ENCODE measurements at places on chromosomes 12 and 14.
A peak's percentile ranks its signal among the peaks of the same experiment; 100 is the strongest.

DNA sequence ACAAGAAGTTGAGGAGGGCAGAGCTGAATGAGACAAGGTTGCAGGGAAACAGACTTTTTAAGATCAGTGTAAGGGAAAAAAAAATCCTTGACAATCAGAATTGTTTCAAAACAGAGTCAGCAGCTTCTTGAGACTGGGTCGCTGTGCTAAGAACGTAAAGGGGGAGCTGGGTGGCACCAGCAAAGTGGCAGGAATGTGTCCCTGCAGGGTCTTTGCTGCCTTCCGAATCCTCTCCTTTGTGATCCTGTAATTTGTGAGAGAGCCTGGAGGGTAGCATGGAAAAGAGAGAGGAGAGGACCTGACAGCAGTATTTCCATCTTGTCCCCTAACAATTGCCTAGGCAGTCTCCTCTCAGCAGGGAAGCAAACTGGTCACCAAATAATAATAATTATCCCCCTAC is 472.8 kb downstream of the RGS6 start:
- no peak for DNase-seq

DNA sequence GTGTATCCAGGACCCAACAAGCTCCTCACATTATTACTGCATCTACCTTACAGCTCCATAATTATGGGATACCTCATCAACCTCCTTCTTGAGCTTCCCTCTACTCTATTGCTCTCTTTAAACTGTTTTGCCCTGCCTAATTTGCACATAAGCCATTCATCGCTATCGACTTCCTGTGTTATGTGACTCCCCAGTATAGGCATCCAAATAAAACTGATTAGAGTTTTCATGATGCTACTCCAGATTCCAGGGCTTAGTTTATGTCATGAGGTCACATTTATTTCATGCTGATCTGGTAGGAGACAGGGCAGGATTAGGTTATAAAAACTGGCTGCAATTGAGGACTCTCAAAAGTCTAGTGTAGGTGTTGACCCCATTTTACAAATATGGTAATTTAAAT is 569.9 kb upstream of the MGAT4C start:
- no peak for DNase-seq

DNA sequence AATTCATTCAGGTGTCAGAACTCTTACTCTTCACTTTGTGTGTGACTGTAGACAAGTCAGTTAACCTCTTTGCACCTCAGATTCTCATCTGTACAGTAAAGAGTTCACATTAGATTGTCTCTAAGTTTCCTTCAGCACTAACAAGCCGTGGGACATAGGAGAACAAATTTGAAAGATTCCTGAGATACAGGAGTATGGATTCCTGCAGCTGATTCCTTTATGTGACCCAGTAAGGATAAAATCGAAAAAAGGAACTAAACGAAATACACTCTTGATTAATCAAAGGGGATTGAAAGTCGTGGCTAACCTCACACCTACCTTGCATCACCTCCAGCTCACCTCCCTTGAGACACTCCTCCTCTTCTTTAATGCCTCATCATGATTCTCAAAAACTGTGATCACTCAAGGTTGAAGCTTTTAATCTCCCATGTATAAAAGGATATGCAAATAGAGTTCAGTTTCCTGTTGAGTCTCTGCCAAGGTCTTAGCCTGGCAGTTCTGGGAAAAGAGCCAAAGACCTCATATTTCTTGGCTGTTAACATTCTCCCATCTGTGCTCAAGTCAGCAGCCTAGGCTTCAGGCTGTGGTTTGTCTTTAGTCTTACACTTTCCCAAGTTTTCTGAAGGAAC is 156.6 kb downstream of the DAD1 start:
- DNase-seq: no peak

GRCh38 chr12:54608156-54608555 is 19.7 kb upstream of the PPP1R1A start:
- no peak for DNase-seq

DNA sequence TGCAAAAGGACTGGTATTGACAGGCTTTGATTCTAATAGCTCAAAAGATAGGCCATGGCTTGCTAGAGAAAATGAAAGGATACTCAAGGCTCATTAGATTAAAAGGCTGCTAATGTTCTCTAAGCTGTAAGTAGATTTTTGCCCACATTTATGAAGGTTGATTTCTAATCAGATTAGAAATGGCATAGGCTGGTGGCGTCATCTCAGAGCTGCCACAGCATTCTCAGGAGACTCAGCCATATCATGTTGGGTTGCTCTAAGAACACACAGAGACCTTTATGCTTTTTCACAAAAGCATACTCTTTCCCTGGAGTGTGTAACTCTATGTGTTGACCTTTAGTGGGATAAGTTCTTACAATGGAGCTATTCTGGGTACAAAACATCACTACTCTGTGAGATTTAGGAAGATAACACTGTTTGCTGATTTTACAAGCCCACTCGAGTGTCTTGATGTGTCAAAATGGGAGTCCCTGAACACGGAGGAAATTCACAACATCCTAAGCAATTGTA is 576.0 kb downstream of the NRXN3 start:
- DNase-seq: no peak

- DNase-seq: no peak
Observed at GRCh38 chr14:93803408-93804318, 15.4 kb upstream of the PRIMA1 start.

- DNase-seq: no peak
Observed at GRCh38 chr14:105910426-105910825, 384.0 kb downstream of the TMEM121 start.

DNA sequence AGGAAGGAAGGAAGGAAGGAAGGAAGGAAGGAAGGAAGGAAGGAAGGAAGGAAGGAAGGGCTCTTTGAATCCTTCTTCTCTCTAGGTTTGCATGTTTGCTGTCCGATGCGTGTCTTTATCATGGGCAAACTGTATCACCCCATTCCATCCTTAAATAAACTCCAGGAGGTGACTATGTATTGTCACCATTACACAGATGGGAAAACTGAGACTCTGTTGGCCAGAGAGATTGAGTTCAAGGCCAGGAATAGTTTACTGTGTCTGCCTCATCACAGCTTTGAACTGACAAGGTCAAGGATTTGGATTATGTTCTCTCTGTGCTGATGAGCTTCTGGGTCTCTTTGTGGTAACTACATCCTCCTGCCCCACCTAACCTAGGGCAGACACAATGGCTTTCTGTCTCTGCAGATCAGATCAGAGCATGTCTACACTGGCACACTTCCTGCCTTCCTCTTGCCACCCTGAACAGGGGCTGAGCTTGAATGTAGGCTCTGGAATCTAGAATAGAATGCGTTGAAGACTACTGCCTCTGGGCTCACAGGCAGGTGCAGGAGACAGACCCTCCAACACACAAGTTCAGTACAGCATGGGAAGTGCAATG is 78.9 kb upstream of the MAP1LC3B2 start:
- DNase-seq: no peak

- no peak for DNase-seq
Observed at GRCh38 chr12:49865109-49865781, 22.3 kb upstream of the BCDIN3D start.

GRCh38 chr12:129530517-129530916 is 373.3 kb downstream of the TMEM132D start:
- no peak for DNase-seq

DNA sequence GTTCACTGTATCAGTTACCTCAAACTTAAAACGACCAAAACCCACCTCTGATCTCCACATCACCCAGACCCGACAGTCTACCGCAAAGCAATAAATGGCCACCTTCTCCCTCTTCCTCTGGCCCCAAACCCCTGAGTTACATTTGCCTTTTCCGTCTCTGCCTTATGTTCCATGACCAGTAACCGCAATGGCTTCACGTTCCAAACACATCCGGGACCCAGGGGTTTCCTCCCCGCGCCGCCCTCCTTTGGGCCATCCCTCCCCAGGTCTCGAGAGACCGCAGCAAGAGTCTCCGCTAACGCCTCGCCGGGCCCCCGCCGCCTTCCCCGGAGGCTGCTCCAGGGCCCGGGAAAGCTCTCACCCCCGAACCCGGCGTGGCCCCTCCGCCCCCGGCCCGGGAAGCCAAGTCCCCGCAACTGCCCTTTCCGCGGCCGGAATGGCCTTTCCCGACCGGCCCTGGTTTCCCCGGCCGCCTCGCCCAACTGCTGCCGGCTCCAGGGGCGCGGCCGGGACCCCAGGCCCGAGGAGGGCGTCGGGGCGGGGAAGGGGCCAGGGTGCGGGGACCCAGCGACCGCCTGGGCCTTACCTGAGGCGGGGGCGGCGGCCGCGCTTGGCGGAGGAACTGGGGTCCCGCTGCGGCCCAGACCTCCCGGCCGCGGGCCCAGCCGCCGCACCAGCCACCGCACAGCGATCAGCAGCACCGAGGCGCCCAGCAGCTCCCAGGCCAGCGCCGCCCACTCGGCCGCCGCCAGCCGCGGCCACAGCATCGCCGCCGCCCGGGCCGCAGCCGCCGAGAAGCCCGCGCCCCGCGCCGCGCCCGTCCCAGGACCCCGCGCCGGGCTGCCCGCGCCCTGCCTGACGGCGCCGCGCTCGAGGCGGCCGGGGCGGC is at the start of gene ANKLE2:
Gene ANKLE2, minus strand, starts transcription at position 801 of the 889 bp plus-strand sequence. Its CDS starts 34 bp downstream, at position 767.
- DNase-seq: peak; percentile 50

DNA sequence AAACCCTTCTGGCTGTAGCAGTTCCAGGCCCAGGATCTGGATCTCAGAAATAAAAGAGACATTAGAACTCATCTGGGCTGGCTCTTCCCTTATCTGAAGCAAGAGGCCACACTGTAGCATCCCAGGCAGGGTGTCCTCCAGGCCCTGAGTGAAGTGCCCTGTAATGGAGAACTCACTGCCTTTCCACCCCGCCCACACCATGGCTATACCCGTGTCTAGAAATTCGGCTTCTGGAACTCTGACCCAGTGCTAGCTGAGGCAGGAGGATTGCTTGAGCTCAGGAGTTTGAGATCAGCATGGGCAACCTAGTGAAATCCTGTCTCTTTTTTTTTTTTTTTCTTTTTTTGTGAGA is 23.5 kb upstream of the PLEKHG3 start:
- no peak for DNase-seq

DNA sequence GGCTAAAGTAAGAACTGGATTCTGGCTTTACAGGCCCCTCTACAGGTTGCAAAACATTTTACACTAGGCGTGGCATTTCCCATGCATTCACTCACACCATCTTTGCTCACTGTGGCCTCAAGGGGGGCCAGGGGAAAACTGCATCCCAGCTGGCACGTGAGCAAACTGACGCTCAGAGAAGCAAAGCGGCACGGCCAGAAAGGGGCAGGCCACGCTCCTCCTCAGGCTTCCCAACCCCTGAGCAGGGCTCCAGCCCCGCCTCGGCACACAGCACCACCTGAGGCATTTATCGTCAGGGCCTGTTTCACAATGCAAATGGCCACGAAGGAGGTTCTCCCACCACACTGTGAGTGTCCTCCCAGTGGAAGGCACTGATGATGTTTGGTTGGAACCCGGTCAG is 90.8 kb downstream of the BCL11B start:
- DNase-seq: no peak

GRCh38 chr12:26473291-26473690 is 277.9 kb downstream of the SSPN start:
- DNase-seq: no peak

- no peak for DNase-seq
Observed at GRCh38 chr14:88233915-88234314, 89.2 kb downstream of the KCNK10 start.

DNA sequence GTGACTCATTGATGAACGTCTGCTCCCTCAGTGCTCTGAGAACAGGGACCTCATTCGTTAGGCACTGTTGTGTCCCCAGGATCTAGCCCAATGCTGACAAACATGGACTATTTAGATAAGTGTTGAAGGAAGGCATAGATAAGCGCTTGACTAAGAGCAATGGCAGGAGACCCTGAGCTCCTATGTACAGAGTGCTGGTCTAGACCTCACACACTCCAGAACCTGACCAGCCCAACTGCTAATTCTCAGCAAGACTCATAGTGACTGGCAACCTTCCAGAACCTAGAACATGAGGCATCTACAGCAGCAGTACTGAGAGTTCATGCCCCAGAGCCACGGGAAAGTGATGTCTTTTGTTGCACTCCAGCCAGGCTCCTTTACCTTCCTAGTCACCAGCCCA is 69.2 kb downstream of the CRACR2A start:
- no peak for DNase-seq

GRCh38 chr14:105525861-105526775 is at the start of gene TMEM121:
TMEM121 (plus strand) TSS chr14:105526583; CDS start chr14:105528835, 2,252 bp downstream.
- DNase-seq: no peak

DNA sequence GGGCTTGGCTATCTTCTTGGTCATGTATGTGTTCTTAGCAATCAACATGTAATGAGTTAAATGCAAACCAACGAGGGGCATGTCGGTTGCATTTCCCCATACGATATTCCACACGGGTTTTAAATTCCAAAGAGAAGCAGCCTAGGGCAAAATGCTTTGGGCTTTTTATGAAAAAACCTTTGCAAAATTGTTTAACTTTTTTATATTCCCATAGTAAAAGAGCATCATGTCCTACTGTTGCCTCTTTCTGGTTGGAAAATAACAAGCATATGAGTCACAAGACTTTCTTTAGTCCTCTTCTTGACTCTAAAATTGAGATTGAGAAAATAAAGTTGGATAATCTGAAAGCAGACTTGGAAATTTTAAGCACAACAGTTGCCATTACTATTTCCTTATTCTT is 3.8 kb upstream of the DIO2 start:
- DNase-seq: no peak

GRCh38 chr12:96061864-96062453 is 26.6 kb upstream of the LTA4H start:
- peak; percentile 42 for DNase-seq

GRCh38 chr12:63325757-63326156 is 174.8 kb upstream of the AVPR1A start:
- no peak for DNase-seq

DNA sequence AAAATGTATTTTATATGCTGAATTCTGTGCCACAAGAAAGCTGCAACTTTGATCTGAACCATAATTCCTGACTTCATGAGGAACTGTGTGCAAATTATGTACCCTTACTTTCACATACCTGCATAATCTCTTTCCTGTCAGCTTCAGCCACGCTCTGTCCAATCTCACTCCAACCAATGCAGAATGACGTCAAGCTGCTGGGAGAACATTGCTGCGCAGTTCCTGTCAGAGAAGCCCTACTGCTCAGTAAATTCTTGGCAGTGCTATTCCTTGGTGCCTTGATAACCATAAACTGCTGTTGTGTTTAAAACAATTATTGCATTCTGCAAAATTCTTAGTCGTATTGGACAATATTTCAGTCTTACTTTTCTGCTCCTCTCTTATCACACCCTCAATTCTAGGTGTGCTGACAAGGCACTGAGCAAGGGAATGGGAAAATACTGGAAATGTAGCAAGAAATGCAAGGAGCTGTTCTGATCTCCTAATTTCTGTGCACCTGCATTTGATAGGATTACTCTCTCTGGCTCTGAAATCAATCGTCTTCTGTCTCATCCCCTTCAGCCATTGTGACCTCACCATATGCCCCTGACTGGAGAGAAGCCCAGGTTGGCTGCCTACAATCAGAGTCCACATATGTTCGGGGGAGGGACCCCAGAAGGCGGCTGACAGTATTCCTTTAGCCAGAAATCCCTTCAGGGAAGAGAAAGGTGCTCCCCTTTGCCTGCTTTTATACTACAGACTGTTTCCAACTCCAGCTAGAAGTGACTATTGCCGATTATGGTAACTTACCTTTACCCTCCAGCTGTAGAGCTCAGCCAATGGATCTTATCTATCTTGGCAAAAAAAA is 274.9 kb upstream of the NOVA1 start:
- no peak for DNase-seq

GRCh38 chr14:68681256-68682011 is 111.4 kb downstream of the ZFP36L1 start:
- no peak for DNase-seq

- DNase-seq: no peak
Observed at GRCh38 chr14:32693114-32693513, 245.6 kb upstream of the NPAS3 start.

GRCh38 chr12:128909653-128910052 is 56.4 kb downstream of the GLT1D1 start:
- no peak for DNase-seq

GRCh38 chr12:24838531-24838950 is 110.4 kb downstream of the BCAT1 start:
- DNase-seq: no peak
